COR-L47 (cell line): ENCODE measurements at places on chromosomes 16 and 17.

GRCh38 chr17:80633207-80633606, 88.6 kb downstream of the RPTOR start:
- no peak for DNase-seq

DNA sequence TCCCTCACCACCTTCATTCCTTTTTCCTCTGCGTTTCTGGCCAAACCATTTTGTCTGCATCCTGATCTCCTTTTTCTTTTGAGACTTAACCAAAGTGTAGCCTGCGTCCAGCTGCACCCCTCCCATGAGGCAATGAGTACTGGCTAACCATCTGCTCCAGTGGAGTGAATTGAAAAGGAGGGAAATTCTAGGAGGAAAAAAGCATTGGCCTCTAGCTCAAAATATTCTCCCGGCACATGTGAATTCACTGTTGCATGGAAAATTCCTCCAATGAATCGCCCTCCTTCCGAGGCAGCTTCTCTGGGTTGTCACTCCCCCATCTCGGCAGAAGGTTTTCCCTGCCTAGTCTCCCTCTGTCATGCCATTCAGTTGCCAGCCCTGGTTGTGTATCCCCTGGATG, 5.6 kb downstream of the RAP1GAP2 start:
- DNase-seq = no peak

DNA sequence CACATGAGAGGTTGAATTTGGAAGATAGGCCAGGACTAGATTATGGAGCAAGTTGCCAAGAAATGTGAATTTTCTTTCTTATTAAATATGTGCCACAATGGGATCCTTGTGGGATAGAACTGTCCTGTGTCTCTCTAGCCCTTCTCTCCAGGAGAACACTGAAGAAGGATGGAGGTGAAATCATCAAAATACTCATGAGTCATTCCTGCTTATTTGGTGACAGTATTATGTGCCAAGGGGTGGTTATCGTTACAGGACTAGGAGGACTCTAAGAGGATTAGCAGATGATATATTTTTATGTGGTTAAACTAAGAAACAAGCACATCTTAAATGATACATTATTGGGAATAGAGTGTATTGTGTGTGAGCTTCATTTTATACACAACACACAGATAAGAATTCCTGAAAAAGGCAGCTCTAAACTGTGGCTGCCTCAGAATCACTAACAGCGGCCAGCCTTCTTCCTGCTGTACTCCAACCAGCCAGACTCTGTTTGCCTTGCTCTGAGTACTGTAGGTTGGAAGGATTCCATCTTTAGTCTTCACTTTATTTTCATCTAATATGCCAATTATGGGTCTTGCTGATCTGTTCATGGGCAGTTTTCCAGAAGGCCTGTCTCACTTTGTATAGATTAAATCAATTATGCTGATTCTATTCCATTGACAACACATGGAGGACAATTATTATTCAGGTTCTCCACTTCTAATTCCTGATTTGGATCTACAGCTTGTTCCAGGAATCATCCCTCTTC, 325.8 kb downstream of the ABCC12 start:
- DNase-seq = no peak

DNA sequence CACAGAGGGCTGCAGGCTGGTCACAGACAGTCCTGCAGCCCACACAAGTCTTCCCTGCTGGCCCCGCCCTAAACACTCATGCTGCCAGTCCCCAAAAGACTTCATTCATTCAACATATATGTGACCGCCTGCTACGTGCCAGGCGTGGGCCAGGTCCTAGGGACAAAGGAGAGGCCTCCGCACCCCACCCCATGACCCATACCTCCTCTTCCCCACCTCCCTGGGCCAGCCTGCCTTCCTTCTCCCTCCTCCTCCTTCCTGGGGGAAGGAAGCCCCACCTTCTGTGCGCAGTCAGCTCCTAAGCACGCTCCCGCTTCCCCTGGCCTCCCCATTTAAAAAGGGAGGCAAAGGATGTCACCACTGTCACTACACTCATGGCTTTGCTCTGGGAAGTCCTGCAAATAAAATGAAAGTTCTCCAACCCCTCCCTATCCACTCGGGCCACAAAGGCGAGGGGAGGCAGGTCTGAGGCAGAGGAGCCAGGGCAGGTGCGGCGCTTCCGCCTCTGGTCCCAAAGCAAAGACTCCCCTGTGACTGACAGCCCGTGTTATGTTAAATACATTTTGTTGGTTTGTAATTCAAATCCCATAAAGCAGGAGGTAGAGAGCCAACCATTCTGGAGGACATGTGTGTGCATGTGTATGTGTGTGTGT, 9.0 kb downstream of the DNAAF8 start:
- no peak for DNase-seq

DNA sequence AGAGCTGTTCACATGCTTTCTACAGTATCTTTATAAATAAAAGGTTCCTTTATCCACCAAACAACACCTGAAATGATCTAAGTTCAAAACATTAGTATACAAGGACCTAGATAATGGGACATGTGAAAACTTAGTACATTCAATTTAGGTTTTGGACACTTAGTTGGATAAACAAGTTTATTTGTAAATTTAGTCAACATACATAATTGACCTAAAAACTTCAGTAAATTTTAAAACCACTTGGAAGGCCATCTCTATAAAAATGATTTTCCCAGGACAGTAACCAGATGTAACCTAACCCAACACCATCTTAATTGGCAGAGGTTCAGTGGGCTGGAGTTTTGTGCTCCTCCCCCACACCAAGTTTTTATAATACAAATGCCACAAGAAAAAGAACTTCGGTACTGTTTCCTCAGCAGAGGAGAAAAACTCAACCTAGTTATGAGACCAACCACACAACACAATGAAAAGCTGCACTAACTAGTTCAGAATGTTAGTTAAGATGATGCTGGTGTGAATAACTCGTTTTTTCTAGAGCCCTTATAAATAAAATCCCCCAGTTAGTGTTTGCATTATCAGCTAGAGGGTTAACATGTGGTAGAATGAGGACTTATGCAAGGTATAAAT, 7.2 kb upstream of the UNK start:
- DNase-seq = no peak

GRCh38 chr16:57993897-57994296, 6.6 kb downstream of the ZNF319 start:
- DNase-seq = no peak

DNA sequence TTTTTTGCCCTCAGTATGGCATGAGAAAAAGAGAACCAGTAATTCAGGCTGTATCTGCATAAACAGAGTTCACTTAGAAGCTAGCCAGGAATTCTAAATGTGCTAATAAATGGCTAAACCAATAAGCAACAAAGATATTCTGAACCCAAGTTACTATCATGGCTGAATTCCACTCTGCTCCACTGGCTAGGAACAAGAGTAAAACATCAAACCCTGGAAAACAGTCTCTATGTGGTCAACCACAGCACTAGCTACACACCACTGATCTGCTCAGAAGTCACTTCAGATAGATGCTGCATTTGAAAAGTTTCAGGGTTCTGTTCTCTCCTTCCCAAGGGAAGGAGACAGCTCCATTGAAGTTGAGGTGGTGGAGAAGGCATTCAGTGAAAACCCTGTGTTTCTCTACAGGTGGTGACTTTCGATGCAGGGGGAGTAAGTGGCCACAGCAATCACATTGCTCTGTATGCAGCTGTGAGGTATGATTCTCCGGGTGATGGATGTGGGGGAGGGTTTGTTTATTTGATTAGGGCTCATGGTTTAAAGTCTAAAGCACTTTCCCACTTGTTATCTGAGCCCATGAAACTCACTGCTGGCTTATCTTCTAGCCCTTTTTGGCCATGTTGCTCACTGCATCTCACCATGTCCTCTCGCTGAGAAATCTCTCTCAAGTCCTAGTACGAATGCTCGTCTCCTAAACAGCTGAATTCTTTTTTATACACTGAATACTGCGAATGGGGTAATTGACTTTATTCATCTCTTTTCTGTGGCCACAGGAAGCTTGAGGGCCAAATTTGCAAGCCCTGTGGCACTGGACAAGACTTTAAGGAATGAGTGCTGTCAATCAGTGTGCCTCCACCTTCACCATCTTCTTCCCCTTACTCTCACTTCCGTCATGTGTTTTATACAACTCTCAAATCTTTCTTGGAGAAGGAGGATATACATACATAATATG, 39.9 kb downstream of the CENPV start:
- DNase-seq = no peak

DNA sequence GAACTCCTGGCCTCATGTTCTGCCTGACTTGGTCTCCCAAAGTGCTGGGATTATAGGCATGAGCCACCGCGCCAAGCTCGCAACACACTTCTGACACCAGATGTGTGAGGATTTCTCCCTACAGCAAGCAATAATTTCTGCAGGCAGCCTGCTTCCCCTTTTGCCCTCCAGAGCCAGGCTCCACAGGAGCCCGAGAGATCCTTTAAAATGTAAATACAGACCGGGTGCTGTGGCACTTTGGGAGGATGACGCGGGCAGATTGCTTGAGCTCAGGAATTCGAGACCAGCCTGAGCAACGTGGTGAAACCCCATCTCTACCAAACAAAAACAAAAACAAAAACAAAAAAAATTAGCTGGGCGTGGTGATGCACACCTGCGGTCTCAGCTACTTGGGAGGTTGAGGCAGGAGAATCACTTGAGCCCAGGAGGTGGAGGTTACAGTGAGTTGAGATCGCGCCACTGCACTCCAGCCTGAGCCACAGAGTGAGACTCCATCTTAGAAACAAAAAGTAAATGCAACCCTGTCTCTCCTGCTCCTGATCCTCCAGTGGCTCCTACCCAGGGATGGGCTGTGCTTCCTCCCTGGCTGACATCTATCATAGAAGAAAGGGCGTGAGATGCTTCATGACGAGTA, 14.7 kb downstream of the C16orf96 start:
- DNase-seq = no peak

DNA sequence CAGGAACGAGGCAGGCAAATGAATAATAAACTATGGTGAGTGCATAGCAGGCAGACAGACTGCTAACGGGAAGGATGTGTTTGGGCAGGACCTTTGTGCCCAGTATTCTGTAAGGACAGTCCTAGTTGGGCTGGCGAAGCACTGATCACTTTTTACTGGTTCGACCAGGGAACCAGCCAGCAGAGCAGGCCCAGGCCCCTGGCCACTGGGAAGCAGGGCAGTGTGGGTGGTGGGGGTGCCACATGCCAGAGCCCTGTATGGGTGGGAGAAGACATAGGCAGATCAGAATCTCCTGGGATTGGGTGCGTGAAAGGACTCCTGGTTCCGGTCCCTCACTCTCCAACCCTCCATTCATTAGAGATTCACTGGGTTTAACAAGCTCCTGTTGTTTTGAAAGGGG, 4.0 kb upstream of the VAMP2 start:
- no peak for DNase-seq

DNA sequence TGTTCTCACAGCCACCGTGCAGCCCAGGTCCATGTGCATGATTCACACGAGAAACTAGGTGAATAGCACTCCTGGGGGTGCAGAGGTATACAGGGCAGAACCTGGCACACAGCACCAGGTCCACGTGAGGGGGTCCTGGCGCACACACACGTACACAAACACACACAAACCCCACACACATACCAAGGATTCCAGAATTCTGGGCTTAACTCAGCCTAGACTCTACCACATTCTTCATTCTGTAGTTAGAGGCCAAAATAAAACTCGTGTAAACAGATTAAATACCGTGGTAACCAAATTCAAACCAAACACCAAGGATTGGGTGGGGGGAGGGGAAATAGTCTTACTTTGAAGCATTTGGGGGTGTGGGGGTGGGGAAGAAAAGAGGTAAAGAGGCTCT, 58.5 kb downstream of the XYLT1 start:
- no peak for DNase-seq

DNA sequence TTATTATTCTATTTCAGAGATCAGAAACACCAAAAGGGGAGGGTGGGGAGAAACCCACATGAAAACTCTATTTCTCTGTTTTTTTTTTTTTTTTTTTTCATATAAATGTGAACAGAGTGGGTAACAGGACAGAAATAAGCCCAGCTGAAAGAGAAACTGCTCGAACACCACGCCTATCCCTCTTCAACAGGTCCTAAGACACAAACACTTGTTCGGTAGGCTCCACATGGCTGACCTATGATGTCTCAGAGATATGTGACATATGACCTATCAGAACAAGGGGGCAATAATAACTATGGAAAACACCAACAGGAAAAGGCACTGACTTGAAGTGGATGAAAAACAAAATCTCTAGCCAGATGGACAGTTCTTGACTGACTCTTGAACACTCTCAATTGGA, 44.8 kb downstream of the PARN start:
- no peak for DNase-seq

GRCh38 chr16:58125781-58126335, 3.3 kb downstream of the CFAP20 start:
- DNase-seq = no peak

DNA sequence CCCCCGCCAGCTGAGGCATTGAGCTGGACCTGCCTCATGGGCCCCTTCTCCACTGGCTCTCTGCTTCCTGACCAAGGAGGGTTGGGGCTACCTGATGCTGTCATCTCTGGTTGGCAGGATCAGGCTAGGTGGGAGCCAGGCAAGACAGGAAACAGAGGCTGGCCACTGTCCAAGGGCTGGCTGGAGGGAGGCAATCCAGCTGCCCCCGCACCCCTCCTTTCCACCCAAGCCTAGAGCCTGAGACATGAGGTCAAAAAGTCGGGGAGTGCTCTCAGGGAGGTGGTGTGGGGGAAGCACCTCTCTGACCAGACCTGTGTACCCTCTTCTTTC, 14.5 kb downstream of the NGFR start:
- DNase-seq = no peak

- DNase-seq = no peak
These were observed 33.7 kb upstream of the MFSD6L start for GRCh38 chr17:8832711-8833352.

DNA sequence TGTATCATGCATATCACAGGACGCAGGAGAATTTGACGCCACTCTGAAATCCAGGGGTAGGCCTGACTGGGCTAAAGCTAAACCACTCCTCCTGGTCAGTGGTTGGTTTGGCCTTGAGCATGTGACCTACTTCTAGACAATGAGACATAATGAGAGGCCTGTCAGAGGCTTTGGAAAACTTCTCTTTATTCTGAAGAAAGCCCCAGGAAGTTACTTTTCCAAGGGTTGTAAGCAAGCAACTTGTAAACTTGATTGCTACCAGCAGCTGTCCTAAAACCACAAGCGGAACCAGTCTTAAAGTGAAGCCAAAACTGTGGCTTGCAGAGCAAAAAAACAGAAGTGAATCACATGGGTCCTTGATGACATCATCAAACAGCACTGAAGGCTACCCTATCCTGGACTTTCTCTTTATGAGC, 138.2 kb upstream of the COX10 start:
- DNase-seq = no peak

DNA sequence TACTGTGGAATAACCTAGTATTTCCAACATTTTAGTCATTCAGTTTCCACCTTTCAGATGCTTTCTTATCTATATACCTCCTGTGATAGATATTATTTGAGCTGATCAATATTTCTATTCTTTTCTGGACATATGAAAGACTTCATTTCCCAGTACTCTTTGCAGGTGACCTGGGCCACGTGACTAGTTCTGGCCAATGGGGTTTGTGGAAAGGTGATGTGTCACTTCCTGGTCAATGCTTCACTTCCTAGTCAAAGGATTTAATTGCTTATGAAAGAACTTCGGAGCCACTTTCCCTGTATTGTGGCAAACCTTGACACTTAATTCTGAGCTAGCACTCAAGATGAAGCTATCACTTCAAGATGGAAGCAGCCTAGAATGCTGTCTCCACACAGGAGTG, 248.9 kb upstream of the FOXF1 start:
- no peak for DNase-seq
